Thoracic aorta (tissue), 2 donors: ENCODE measurements at places on chromosomes 2 and 18. TPM values are rescaled to one million over a fixed set of nuclear protein-coding genes. Genes with fewer than 3 reads are reported as not detected.

Gene GYPC
- total RNA-seq, result 185 TPM

Gene SCG2
- total RNA-seq, result 0.56 TPM

DNA sequence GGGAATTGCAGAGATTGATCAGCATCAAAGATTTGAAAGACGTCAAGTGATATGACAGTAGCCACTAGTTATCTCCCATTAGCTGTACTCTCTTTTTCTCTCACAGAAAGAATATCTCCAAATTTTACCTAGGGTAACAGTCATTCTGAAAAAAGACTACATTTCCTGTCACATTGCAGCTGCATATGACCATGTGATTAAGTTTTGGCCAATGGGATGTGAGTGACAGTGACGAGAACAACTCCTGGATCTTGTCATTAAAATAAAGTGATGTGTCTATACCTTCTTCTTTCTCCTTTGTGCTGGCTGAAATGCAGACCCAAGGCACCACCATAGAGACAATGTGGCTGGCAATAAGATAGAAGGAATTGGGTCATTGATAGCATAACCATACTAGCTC is 10.5 kb upstream of the NEUROD1 start:
- no peak for DNase-seq
- no peak overlapping the region for H3K27ac ChIP-seq
- no peak overlapping the region for H3K4me3 ChIP-seq
- no peaks in the 10 kb centered on the region for H3K27me3 ChIP-seq
- H3K4me1 ChIP-seq, result no peaks in the 10 kb centered on the region
- no peaks in the 10 kb centered on the region for H3K36me3 ChIP-seq

Gene PMAIP1
- not detected for total RNA-seq

- no peaks in the 10 kb centered on the region for H3K27me3 ChIP-seq
- peaks cover 20% of the 10 kb centered on the region for H3K4me1 ChIP-seq
- H3K27ac ChIP-seq, result no peak overlapping the region
- no peak overlapping the region for H3K4me3 ChIP-seq
- no peaks in the 10 kb centered on the region for H3K36me3 ChIP-seq
Measured at GRCh38 chr2:142714600-142714999, 162.9 kb upstream of the KYNU start.

GRCh38 chr2:23478933-23479683 is 94.1 kb downstream of the KLHL29 start:
- H3K27me3 ChIP-seq, result no peaks in the 10 kb centered on the region
- no peak overlapping the region for H3K4me3 ChIP-seq
- H3K4me1 ChIP-seq, result peaks cover 3% of the 10 kb centered on the region
- no peak for DNase-seq

Gene ALK
- total RNA-seq, result not detected

DNA sequence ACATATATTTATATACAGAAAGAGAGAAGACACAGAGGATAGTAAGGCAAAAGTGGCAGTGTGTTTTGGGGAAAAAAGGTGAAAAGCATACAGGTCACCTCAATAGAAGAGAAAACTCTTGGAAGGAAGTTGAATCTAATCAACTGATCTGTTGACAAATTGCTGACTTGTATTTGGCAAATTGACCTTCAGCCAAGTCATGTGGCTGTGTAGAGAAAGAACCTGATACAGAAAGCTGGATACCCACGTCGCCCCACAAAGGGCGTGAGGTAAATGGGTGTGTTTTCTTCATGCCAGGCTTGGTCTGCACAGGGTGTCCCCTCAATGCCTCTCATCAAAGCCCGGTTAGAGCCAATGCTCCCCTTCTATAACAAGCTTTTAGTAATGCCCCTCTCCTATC is 230.0 kb upstream of the KLHL29 start:
- DNase-seq, result no peak
- no peak overlapping the region for H3K27ac ChIP-seq
- no peak overlapping the region for H3K4me3 ChIP-seq

DNA sequence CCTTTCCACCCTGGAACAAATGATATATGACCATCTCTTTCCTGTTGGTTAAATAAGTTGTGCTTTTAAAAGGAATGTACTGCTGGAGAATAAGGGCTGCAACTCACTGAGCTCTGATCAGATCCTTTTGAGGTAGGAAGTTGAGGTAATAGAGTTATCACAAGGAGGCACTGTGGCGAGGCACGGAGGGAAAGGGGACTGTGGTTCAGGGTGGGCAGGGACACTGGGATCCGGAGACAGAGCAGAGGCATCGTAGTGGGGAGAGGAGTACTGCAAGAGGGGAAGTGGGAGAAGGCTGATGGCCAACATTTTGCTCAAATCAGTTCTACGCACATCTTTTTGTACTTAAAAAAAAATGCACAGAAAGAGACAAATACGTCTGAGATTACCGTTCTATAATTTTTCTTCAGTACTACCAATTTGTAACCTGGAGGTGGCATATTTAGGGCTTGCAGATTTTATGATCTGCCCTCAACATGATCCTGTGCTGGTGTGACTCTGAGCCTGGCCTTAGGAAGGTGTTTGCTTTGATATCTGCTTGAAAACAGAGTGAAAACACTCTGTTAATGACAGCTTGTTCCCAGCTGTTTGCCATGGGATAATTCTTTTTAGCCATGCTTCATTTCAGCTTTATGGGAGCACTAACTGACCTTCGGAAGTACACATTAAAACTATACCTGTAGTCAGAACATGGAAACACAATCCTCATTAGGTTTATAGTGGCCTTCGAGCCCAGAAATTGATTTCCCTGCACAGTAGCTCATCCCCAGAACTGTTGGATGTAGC is 168.1 kb downstream of the KCNE4 start:
- H3K4me1 ChIP-seq, result peaks cover 6% of the 10 kb centered on the region
- DNase-seq, result no peak
- no peaks in the 10 kb centered on the region for H3K27me3 ChIP-seq
- H3K27ac ChIP-seq, result no peak overlapping the region
- no peaks in the 10 kb centered on the region for H3K36me3 ChIP-seq
- H3K4me3 ChIP-seq, result no peak overlapping the region

Gene TWIST2
- 41.4 TPM for total RNA-seq

DNA sequence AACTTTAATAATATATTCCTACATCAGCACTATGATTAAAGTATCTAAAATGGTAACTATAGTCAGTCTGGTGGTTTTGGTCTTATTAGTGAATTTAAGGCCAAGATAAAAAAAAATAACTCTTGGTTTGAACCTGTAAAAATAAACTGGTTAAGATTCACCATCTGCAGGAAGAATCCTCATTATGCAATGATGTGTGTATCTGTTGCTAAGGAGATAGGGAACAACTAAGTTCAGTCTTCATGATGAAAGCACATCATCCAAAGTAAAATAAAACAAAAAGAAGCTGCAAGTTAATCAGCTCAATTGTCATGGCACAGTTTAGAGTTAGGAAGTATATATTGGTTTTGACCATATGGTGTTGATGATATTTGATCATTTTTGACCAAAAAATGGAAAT is 466.0 kb downstream of the NYAP2 start:
- no peaks in the 10 kb centered on the region for H3K36me3 ChIP-seq
- DNase-seq, result no peak
- no peaks in the 10 kb centered on the region for H3K4me1 ChIP-seq
- no peak overlapping the region for H3K4me3 ChIP-seq
- H3K27me3 ChIP-seq, result no peaks in the 10 kb centered on the region

- DNase-seq, result no peak
- no peak overlapping the region for H3K4me3 ChIP-seq
- H3K36me3 ChIP-seq, result no peaks in the 10 kb centered on the region
- H3K27ac ChIP-seq, result no peak overlapping the region
- H3K27me3 ChIP-seq, result no peaks in the 10 kb centered on the region
Measured at GRCh38 chr18:39051013-39051412, 1485.4 kb upstream of the CELF4 start.

Gene UPP2
- not detected for total RNA-seq

- no peak for DNase-seq
- H3K4me1 ChIP-seq, result peaks cover 45% of the 10 kb centered on the region
- no peak overlapping the region for H3K27ac ChIP-seq
- H3K27me3 ChIP-seq, result no peaks in the 10 kb centered on the region
Measured at GRCh38 chr2:109601783-109602182, 12.0 kb downstream of the SEPTIN10 start.

GRCh38 chr18:23228102-23229061 is 93.1 kb downstream of the CABLES1 start:
- peaks cover 81% of the 10 kb centered on the region for H3K4me1 ChIP-seq
- no peaks in the 10 kb centered on the region for H3K27me3 ChIP-seq
- H3K36me3 ChIP-seq, result no peaks in the 10 kb centered on the region
- H3K4me3 ChIP-seq, result no peak overlapping the region
- DNase-seq, result no peak

Gene DNER
- 0.27 TPM for total RNA-seq

Gene DSG4
- total RNA-seq, result not detected

Gene RDH14
- total RNA-seq, result 25.7 TPM

- peak; percentile 35 for DNase-seq
- peak overlapping the region; percentile 15 for H3K27ac ChIP-seq
- no peaks in the 10 kb centered on the region for H3K27me3 ChIP-seq
- H3K4me3 ChIP-seq, result no peak overlapping the region
- H3K4me1 ChIP-seq, result peaks cover 11% of the 10 kb centered on the region
- H3K36me3 ChIP-seq, result no peaks in the 10 kb centered on the region
Measured at GRCh38 chr2:71935262-71935848, 212.3 kb downstream of the CYP26B1 start.

Gene CD28
- total RNA-seq, result 3.5 TPM

GRCh38 chr2:163142618-163143017 is 304.1 kb upstream of the KCNH7 start:
- no peaks in the 10 kb centered on the region for H3K27me3 ChIP-seq
- H3K4me3 ChIP-seq, result no peak overlapping the region
- H3K27ac ChIP-seq, result no peak overlapping the region
- DNase-seq, result no peak
- H3K4me1 ChIP-seq, result no peaks in the 10 kb centered on the region

DNA sequence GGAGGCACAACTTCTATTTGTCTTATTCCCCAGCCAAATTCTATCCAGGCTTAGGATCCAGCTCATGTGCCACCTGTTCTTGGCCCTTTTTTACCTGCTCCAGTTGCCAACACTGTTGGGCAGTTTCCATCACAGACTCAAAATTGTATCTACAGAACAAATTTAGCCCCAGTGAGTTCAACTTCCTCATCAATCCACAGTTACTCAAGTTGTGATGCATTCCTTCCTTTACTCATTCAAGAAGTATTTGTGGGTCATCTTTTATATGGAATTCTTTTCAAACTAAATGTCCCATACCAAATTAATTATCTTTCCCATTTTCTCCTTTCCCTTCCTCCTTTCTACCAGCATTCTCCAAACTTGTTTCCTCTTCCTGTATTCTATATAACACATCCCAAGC is 12.7 kb upstream of the DDX18 start:
- no peak for DNase-seq
- H3K36me3 ChIP-seq, result no peaks in the 10 kb centered on the region
- H3K27me3 ChIP-seq, result no peaks in the 10 kb centered on the region
- H3K4me3 ChIP-seq, result no peak overlapping the region
- no peak overlapping the region for H3K27ac ChIP-seq
- H3K4me1 ChIP-seq, result no peaks in the 10 kb centered on the region

DNA sequence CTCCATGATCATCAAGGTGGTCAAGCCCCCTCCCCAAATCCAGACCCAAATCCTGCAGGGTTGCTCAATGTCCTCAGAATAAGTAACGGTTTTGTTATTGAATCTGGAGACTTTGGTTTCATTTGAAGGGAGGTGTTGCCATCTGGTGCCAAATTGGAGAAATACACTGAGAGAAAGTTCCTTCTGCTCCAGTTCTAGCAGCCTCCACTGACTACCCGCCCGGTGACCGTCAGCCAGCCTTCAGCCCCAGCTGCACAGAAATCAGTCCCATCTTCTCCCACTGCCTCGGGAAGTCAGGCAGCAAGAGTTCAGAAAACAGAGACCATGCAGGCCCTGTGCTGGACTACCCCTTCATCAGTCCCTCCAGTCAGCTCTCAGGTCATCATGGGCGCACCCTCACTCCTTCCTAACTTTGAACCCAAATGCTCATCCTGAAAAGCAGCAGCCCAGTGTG is 38.7 kb downstream of the PKDCC start:
- no peaks in the 10 kb centered on the region for H3K36me3 ChIP-seq
- no peak overlapping the region for H3K27ac ChIP-seq
- no peak for DNase-seq
- peaks cover 19% of the 10 kb centered on the region for H3K4me1 ChIP-seq
- H3K27me3 ChIP-seq, result no peaks in the 10 kb centered on the region
- H3K4me3 ChIP-seq, result no peak overlapping the region

DNA sequence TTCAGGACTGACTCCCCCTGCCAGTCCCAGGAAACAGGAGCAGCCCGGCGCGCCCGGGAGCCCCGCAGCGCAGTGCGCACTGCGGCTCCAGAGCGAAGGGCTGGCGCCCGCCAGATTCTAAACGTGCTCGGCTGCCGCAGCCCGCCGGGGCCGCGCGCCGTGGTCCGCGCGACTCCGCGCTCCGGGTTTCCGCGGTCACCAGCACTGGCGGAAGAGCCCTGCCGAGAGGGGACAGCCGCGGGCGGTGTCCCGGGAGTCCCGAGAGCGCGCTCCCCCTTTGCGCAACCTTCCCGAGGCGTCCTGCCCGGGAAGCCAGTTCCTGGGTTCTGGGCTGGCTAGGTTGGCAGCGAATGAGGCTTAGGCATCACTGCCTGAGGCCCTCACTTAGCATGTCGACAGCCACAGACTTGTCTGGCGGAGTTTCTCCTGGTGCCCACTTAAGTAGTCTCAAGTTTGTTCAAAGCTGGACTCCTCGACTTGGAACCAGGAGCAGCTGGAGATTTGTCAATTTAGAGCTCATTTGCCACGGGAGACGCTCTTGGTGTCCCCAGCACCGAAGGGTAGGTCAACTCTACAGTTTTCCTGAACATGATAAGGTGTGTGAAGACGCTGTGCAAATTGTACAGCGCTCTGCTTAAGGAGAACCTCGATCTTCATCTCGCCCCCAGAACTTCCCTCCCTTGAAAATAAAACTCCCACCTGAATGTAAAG is 1.5 kb upstream of the VSNL1 start:
- no peaks in the 10 kb centered on the region for H3K27me3 ChIP-seq
- DNase-seq, result no peak
- no peak overlapping the region for H3K27ac ChIP-seq
- no peaks in the 10 kb centered on the region for H3K36me3 ChIP-seq
- H3K4me1 ChIP-seq, result no peaks in the 10 kb centered on the region
- H3K4me3 ChIP-seq, result peak overlapping the region; percentile 70

- peak overlapping the region; percentile 98 for H3K4me3 ChIP-seq
- H3K27me3 ChIP-seq, result no peaks in the 10 kb centered on the region
- peaks cover 19% of the 10 kb centered on the region for H3K4me1 ChIP-seq
- no peaks in the 10 kb centered on the region for H3K36me3 ChIP-seq
- peak overlapping the region; percentile 91 for H3K27ac ChIP-seq
Measured at GRCh38 chr18:813172-814071, 1.4 kb upstream of the YES1 start.

Gene GFPT1
- total RNA-seq, result 45.6 TPM

- peak overlapping the region; percentile 65 for H3K4me3 ChIP-seq
- H3K27me3 ChIP-seq, result no peaks in the 10 kb centered on the region
- no peak for DNase-seq
Measured at GRCh38 chr18:7459851-7460770, 107.0 kb upstream of the PTPRM start.

- no peak for DNase-seq
- no peaks in the 10 kb centered on the region for H3K27me3 ChIP-seq
- no peak overlapping the region for H3K27ac ChIP-seq
- H3K4me1 ChIP-seq, result no peaks in the 10 kb centered on the region
- no peak overlapping the region for H3K4me3 ChIP-seq
Measured at GRCh38 chr2:126849486-126849885, 49.2 kb upstream of the TEX51 start.

- H3K4me3 ChIP-seq, result no peak overlapping the region
- peak; percentile 43 for DNase-seq
- peak overlapping the region; percentile 48 for H3K27ac ChIP-seq
Measured at GRCh38 chr2:68908392-68908970, 37.3 kb upstream of the BMP10 start.

- H3K27ac ChIP-seq, result no peak overlapping the region
- peaks cover 14% of the 10 kb centered on the region for H3K4me1 ChIP-seq
Measured at GRCh38 chr2:19462256-19462645, 103.8 kb upstream of the OSR1 start.
